DMS53 (cell line): ENCODE measurements at places on chromosomes 2 and 18.

GRCh38 chr2:153871231-153872221 is at the start of gene GALNT13:
TSS of gene GALNT13 (plus strand) at chr2:153871922.
- DNase-seq = peak; percentile 99

DNA sequence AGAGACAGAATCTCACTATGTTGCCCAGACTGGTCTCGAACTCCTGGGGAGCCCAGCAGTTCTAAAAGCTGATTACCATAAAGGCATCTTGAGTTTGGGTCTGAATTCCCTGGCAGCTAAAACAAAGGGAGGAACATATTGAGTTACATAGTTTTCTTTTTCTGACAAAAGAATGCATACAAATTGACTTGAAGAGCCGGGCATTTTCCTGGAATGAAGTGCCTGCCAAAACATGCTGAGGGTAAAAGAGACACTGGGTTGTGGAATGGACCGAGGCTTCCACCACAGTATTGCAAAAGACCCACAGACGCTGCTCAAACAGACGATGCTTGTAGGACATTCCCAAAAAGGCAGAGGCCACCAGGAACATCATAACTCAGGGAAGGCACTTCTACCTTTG is 35.1 kb upstream of the ROCK2 start:
- no peak for DNase-seq

- peak; percentile 75 for DNase-seq
Observed at GRCh38 chr2:41963661-41964525, 83.9 kb upstream of the PKDCC start.

DNA sequence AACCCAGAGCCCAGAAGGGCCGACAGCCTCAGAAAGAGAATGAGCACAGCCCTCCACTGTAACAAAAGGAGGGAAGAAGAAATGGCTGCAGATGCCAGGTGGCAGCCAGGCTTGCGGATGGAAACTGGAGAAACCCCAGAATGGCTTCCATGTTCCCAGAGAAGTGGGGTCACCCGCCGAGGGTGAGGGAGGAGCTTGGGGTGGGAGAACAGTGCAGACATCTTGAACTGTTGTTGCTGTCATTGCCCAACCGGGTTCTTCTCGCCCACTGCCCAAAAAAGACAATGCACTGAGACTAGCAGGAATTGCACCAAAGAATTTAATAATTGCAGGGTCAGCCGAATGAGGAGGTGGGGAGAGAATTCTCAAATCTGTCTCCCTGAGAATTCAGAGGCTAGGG is 223.2 kb upstream of the RAB6C start:
- no peak for DNase-seq

GRCh38 chr2:113167115-113167932 is 6.4 kb upstream of the PSD4 start:
- peak; percentile 99 for DNase-seq

- no peak for DNase-seq
Observed at GRCh38 chr2:182117196-182117595, 131.5 kb downstream of the PPP1R1C start.

GRCh38 chr18:10262566-10262965 is 191.9 kb upstream of the APCDD1 start:
- DNase-seq = no peak

DNA sequence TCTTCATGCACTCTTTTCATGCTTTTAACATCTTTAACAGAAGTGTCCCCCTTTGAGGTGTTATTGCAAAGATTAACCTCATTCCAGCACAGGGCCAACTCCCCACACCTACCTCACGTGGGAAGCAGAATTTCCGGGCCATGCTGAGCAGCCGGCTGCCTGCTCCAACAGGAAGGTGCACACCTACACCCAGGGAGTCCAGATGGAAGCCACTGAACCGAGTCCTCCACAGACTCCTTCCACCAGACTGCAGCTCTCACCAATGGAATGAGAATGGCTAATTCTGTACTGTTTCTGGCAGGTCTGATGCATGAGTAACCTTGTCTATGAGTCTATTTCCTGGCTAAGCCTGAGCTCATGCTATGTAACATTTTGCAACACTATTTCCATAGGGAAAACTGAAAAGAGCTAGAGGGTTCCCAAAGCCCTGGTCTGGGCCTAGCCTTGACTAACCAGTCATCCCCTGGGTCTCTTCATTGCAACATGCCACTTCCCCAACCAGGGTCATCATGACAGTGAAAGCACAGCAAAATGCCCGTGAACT is 11.0 kb downstream of the ERFE start:
- peak; percentile 64 for DNase-seq

DNA sequence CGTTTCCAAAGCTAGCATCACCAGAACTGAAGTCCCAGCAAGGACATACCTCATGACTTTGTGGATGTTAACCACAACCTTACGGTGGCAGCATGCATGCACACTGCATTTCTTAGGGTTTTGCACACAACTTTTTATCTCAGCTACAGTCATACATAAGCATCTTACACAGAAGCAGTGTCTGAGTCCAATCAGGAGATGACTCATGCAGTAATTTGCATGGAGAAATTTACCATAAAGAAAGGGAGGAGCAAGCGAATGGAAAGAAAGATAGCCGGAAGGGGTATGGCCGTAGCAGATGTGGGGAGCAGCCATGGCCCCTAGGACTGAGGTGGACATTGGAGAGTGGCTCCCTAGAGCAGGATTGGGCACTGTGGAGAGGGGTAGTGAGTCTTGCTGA is 522.5 kb downstream of the GALR1 start:
- no peak for DNase-seq

DNA sequence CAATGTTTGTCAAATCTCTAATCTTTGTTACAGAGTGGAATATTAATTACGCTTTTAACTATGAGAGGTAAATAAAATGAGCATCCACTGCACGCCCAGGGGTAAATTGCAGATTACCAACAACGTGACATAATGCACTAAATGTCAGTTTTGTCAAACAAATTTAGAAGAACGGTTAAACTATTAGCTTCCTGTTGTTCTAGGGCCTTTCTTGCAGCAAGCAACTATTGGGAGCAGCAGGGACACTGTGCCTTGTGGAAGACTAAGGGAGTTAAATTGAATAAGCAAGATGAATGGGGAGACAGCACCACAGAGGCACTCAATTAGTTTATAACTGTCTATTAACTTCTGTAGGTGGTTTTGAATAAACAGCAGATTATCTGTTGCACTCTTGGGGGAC is 391.0 kb upstream of the RAB12 start:
- DNase-seq = no peak

DNA sequence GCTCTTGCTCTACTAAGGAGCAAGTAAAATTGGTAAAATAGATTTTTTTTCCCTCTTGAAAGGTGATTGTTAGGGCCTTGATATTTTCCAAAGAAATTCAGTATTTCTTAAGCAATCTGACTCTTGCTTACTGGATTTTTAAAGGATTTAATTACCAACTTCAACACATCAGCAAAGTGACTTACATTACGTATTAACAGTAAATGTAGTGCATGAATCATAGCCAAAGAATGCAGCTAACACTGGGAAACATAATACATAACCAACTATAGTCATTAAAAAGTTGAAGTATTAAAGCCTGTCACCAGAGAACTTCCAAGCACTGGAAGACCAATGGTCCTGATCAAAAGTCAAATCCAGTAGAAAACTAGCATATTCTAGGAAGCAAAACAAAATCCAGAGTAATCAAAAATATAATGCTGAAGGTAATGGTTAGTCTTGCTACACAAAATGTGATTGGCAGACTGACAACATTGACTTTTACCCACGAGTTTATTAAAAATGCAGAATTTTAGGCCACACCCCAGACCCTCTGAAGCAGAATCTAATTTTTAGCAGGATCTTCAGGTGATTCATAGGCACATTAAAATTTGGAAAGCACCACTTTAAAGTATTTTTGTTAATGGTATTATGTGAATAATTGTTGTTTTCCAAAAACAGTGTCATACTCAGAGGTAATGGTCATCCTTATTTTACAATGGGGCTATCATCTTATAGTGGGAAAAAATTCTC is 31.8 kb upstream of the CAVIN2 start:
- DNase-seq = peak; percentile 41
